HCT116 (cell line): ENCODE measurements at places on chromosomes 5 and 9.

DNA sequence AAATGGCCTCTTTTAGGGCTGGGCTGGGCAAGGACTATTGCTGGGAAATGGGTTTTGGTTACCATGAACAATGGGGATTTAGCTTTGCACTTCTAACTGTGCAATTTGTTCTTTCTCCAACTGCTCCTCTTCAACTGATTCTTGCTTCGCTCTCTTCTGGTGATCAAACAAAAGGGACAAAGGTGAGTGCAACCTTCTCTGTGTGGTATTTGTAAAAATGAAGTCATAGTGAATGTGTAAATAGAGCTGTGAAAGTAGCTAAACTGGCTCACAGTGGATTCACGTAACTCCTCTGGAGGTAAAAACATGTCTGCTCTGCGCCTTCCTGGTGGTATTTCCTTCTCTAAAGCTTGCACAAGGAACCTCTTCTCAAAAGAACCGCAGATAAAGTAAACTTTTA lies 20.9 kb upstream of the SPINK14 start:
- no peaks in the 10 kb centered on the region for H3K36me3 ChIP-seq
- no peak overlapping the region for H3K27ac ChIP-seq
- H3K4me1 ChIP-seq = no peaks in the 10 kb centered on the region
- H3K4me3 ChIP-seq = no peak overlapping the region
- DNase-seq = no peak

- no peak overlapping the region for H3K4me3 ChIP-seq
- DNase-seq = no peak
- H3K27ac ChIP-seq = no peak overlapping the region
These were observed 165.7 kb downstream of the CEMIP2 start for GRCh38 chr9:71602652-71603051.

DNA sequence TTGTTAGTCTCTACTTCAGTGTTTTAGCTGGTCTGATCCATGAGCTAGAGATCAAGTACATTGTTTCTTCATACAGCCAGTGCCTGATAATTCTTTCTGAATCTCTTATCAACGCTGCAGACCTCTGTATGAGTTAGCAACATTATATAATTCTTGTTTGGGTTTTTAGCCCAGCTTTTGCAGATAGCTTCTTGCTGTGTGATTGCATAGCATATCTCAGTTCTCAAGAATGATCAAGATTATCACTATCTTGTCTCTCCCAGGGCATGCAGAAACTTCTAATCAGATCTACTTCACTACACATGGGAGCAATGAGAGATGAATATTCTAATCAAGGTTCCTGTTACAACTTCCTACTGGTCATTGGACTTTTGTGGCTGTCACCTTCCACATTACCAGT lies 158.3 kb downstream of the FAM174A start:
- no peak overlapping the region for H3K27ac ChIP-seq
- H3K4me3 ChIP-seq = no peak overlapping the region
- H3K4me1 ChIP-seq = no peaks in the 10 kb centered on the region
- H3K36me3 ChIP-seq = no peaks in the 10 kb centered on the region

DNA sequence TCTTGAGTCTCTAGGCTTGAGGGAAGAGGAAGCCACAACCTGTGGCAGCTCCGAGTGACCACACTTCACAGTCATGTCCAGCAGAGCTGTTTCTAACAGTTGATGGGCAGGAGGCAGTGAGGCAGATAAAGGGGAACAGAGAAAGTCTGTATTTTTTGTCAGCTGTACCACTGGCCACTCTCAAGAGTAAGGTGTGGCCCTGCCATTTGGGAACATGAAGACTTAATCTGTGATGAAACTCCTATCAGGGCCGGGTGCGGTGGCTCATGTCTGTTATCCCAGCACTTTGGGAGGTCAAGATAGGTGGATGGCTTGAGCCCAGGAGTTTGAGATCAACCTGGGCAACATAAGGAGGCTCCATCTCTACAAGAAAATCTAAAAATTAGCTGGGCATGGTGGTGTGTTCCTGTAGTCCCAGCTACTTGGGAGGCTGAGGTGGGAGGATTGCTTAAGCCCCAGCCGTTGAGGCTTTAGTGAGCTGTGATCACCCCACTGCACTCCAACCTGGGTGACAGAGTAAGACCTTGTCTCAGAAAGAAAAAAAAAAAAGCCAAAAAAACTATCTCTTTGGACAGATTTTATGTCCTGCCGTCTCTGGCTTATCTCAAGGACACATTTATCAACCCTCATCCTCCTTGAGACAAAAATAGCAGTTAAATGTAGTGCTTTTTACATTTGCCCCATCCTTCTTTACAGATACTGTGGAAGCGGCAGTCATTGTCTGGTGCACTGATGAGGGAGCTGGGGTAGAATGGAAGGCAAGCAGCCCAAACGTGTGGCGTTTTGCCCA lies 11.9 kb upstream of the COL15A1 start:
- no peak for DNase-seq
- H3K4me1 ChIP-seq = no peaks in the 10 kb centered on the region
- no peak overlapping the region for H3K27ac ChIP-seq
- no peaks in the 10 kb centered on the region for H3K36me3 ChIP-seq
- no peaks in the 10 kb centered on the region; the same call in 1 of the 2 replicates for H3K27me3 ChIP-seq
- no peak overlapping the region for H3K4me3 ChIP-seq

GRCh38 chr5:159504857-159505304 lies 174.6 kb upstream of the IL12B start:
- H3K4me3 ChIP-seq = no peak overlapping the region
- H3K4me1 ChIP-seq = peaks cover 12% of the 10 kb centered on the region
- no peaks in the 10 kb centered on the region for H3K27me3 ChIP-seq
- no peaks in the 10 kb centered on the region for H3K36me3 ChIP-seq

DNA sequence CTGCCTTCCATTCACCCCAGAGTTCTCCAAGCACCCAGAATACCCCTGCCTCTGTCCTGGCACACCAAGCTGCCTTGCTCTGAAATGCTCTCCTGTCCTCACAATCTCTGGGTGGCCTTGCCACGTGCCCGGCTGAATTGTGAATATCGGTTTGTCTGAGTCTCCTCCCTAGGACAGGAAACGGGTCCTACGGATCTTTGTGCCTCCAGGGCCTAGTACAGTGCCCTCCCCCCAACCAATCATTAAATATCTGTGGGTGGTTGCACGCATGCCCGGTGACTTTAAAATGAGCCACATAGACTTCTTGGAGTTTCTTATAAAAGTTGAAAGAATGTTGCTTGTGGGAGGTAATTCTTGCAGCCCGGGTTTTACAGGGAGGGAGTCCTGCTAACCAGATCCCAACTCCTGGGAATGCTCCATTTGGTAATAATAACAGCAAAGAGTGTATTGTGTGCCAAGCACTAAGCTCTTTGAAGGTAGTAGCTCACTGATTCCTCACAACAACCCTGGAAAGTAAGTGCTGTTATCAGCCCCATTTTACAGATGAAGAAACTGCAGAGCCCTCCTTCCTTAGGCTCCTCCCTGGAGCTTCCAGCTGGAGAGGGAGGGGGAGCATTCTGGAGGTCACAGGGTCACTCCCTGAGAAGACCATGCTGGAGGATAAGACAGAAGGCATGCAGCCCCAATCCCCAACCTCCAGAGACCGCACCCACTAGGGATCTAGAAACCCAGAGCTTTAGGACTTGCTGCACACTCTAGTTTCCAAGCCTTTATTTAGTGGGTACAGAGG lies 23.4 kb downstream of the URM1 start:
- H3K27me3 ChIP-seq = no peaks in the 10 kb centered on the region
- no peak for DNase-seq
- H3K4me1 ChIP-seq = no peaks in the 10 kb centered on the region
- H3K36me3 ChIP-seq = no peaks in the 10 kb centered on the region
- no peak overlapping the region for H3K27ac ChIP-seq
- H3K4me3 ChIP-seq = no peak overlapping the region

DNA sequence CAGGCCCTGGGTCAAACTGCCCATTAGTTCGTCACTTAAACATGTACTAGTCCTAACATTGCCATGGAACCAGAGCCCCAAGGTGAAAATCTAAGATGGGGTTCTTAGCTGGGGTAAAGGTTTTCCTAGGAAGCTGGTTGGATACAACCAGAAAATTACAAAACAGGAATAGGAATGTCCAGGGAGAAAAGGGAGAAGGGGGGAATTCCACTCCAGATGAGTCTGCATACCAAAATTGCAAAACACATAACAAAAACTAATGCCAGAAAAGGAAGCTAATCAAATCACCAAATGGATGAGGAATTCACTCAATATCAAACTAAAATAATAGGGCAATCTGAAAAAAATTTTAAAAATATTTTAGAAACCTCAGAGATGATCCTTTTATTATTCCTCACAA lies 396.2 kb downstream of the EFNA5 start:
- no peaks in the 10 kb centered on the region for H3K27me3 ChIP-seq
- no peak overlapping the region for H3K4me3 ChIP-seq
- H3K27ac ChIP-seq = no peak overlapping the region
- H3K4me1 ChIP-seq = no peaks in the 10 kb centered on the region
- no peaks in the 10 kb centered on the region for H3K36me3 ChIP-seq

GRCh38 chr5:28862137-28862859 lies 1823.9 kb upstream of the CDH9 start:
- no peaks in the 10 kb centered on the region for H3K27me3 ChIP-seq
- H3K27ac ChIP-seq = no peak overlapping the region
- no peak for DNase-seq
- H3K36me3 ChIP-seq = no peaks in the 10 kb centered on the region
- no peak overlapping the region for H3K4me3 ChIP-seq
- no peaks in the 10 kb centered on the region for H3K4me1 ChIP-seq

- peaks cover 4% of the 10 kb centered on the region; the same call in 1 of the 2 replicates for H3K4me1 ChIP-seq
- no peaks in the 10 kb centered on the region for H3K36me3 ChIP-seq
- H3K27me3 ChIP-seq = no peaks in the 10 kb centered on the region
- no peak overlapping the region for H3K27ac ChIP-seq
These were observed 365.8 kb upstream of the ZNF608 start for GRCh38 chr5:125112196-125112595.

GRCh38 chr5:157828944-157829639 lies 29.9 kb downstream of the CLINT1 start:
- H3K27ac ChIP-seq = no peak overlapping the region
- H3K27me3 ChIP-seq = no peaks in the 10 kb centered on the region
- no peaks in the 10 kb centered on the region for H3K36me3 ChIP-seq

- no peak for DNase-seq
- H3K4me3 ChIP-seq = no peak overlapping the region
- no peaks in the 10 kb centered on the region for H3K27me3 ChIP-seq
- H3K27ac ChIP-seq = no peak overlapping the region
These were observed 25.6 kb upstream of the ARRDC3 start for GRCh38 chr5:91408710-91409109.

DNA sequence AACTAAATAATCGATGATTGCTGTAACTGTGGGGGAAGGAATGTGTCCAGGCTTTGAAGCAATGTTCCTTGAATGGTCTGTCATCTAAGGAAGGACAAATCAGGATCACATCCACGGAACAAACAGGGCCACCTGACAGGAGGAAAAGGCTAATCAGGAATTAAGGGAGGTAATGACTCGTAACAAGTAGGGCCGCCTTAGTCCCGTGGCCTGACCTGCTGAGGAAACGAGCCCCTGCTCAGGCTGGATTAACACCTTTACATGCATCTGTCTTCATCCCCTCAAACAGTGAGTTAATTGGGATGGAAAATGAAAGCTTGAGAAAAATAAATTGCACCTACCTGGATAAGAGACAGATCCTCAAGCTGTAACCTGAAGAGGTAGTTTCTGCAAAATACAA lies 227.8 kb downstream of the SEMA5A start:
- H3K4me3 ChIP-seq = no peak overlapping the region
- no peak for DNase-seq
- H3K27me3 ChIP-seq = no peaks in the 10 kb centered on the region
- H3K27ac ChIP-seq = no peak overlapping the region

DNA sequence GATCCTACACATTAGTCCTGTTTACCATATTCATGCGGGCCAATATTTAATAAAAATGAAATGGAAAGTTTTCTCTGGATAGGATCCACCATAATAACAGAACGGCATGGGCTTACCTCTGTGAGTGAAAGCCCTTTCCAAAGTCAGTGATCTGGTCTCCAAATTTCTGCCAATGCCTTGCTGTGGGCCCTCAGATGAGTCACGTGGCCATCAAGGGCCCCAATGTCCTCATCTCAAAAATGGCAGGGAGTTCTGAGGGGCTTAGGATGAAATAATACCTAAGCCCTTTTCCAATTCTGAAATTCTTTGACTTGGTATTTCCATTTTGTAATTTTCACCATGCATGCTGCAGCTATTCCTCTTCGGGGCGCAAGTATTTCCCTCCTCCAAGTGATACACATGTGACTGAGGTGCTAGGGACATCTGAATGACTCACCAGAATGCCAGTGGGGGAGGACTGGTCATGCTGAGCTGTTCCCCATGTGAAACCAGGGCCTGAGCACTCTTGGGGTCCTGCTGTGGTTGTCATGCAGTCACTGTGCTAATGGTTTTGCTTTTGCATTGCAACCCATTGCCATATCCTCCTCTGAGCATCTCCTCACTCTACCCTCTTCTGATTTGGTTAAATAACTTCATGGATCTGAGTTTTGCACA lies 35.0 kb downstream of the ITK start:
- H3K36me3 ChIP-seq = no peaks in the 10 kb centered on the region
- DNase-seq = no peak

DNA sequence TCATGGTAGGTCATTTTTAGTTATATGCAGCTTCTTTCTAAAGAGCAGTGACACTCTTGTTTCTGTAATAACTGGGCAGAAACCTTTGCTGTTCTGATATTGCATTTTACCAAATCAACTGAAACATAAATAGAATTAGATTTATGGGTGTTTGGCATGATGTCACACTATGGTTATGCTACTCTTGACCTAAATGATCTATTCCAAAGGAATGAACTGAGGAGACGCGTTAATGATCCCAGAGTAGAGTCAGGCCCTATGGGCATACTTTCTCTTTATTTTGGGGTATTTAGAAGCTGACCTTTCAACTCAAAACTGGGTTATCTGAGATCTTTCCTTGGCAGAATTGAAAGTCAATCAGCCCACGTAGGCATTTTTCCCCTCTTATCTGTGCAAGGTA lies 146.8 kb upstream of the ADAMTSL1 start:
- no peaks in the 10 kb centered on the region for H3K27me3 ChIP-seq
- DNase-seq = no peak
- H3K4me1 ChIP-seq = no peaks in the 10 kb centered on the region
- no peaks in the 10 kb centered on the region for H3K36me3 ChIP-seq
- H3K4me3 ChIP-seq = no peak overlapping the region
- no peak overlapping the region for H3K27ac ChIP-seq

- H3K27me3 ChIP-seq = no peaks in the 10 kb centered on the region
- H3K27ac ChIP-seq = no peak overlapping the region
- H3K36me3 ChIP-seq = no peaks in the 10 kb centered on the region
- no peak for DNase-seq
- H3K4me3 ChIP-seq = no peak overlapping the region
These were observed 181.3 kb upstream of the DMRT1 start for GRCh38 chr9:660227-660626.

DNA sequence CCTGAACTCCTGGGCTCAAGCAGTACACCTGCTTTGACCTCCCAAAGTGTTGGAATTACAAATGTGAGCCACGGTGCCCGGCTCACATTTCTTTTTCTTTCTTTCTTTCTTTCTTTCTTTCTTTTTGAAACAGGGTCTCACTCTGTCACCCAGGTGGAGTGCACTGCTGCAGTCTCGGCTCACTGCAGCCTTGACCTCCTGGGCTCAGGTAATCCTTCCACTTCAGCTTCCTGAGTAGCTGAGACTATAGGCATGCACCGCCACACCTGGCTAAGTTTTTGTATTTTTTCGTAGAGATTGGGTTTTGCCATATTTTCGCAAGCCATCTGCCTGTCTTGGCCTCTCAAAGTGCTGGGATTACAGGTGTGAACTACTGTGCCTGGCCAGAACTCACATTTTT lies 183.7 kb downstream of the CCDC171 start:
- no peaks in the 10 kb centered on the region for H3K27me3 ChIP-seq
- DNase-seq = no peak
- no peaks in the 10 kb centered on the region for H3K36me3 ChIP-seq
- no peaks in the 10 kb centered on the region for H3K4me1 ChIP-seq
- no peak overlapping the region for H3K4me3 ChIP-seq

- H3K27me3 ChIP-seq = no peaks in the 10 kb centered on the region
- H3K36me3 ChIP-seq = no peaks in the 10 kb centered on the region
- H3K4me1 ChIP-seq = peaks cover 5% of the 10 kb centered on the region; the same call in 1 of the 2 replicates
- no peak overlapping the region for H3K27ac ChIP-seq
These were observed 16.3 kb upstream of the LAMC3 start for GRCh38 chr9:130992682-130993032.
